Panc1 (cell line): ENCODE measurements at places on chromosomes 5 and 9. TPM values are rescaled to one million over a fixed set of nuclear protein-coding genes. Genes with fewer than 3 reads are reported as not detected.

Gene HOMER1
- 19.6 TPM for total RNA-seq

DNA sequence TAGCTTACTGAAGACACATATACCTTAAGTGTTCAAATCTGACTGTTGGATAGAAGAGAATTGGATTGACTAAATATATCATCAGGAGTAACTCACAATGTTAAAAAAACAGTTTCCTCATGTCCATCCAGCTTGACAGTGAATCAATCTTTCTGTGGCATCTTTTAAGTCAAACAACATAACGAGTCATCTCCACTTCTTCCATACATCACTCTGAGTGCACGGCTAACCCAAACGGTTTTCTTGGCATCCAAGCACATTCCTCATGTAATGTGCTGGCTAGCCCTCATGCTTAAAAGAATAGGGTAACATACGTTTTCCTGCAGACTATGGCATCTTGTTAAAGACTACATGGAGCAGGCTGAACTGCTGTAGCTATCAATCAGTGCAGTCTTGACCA is 291.5 kb upstream of the TRPC7 start:
- no peak for DNase-seq

GRCh38 chr9:91736311-91736710 is 213.7 kb downstream of the ROR2 start:
- DNase-seq: no peak

- DNase-seq: no peak
These were observed 7.0 kb upstream of the MVB12B start for GRCh38 chr9:126319671-126320070.

- no peak for DNase-seq
These were observed 6.0 kb upstream of the NIPBL start for GRCh38 chr5:36870399-36871040.

DNA sequence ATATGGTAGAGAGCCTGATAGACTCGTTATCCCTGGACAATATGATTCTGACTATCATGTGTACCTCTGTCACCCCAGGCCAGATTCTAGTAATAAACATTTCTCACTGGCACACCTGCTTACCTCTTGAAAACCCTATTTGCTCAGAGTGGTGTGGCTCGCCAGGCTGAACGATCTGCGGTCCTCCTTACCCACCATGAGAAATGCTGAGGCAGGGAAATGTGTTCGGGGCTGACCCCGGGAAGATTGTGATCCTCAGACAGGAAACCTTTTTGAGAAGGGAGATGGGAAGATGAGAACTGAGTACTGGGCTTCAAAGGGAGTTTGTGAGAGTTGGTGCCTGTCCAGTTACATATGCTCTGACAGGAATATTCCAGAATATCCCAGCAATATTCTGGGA is 10.7 kb upstream of the PRXL2C start:
- DNase-seq: no peak

DNA sequence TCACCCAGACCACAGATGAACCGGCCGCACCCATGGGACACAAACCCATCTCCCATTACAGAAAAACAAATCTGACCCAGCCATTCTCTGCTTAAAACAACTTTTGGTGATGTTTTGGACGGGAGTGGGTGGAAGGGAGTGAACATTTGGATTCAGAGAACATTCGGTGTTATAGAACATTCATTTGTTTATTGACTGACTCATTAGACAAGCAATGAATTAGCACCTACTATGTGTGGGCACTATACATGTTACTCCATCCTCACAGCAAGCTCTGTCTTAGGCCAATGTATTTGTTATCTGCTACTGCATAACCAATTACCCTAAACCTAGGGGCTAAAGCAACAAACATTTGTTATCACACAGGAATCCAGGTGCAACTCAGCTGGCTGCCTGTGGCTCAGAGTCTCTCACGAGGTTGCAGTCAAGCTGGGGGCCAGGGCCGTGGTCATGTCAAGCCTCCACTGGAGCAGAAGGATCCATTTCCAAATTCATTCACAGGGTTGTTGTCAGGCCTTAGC is 5.1 kb upstream of the ERGIC1 start:
- DNase-seq: no peak

GRCh38 chr9:2271426-2271825 is 256.3 kb downstream of the SMARCA2 start:
- DNase-seq: no peak

- no peak for DNase-seq
These were observed 10.7 kb upstream of the AGPAT2 start for GRCh38 chr9:136697821-136698526.

DNA sequence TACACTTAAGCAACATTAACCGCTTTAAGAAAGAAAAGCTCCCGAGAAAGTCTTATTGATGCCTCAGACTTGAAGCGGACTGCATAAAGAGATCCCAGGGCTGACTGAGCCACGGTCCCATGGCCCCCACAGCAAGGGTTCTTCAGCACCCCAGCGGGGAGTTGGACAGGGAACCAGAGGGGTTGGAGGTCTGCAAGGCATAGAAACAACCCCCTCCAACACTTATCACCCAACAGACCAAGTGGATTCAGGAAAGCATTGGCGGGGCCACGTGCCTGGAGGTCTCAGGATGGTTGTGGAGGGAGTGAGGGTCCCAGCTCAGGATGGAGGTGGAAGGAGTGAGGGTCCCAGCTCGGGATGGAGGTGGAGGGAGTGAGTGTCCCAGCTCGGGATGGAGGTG is 143.7 kb upstream of the IRX2 start:
- no peak for DNase-seq

DNA sequence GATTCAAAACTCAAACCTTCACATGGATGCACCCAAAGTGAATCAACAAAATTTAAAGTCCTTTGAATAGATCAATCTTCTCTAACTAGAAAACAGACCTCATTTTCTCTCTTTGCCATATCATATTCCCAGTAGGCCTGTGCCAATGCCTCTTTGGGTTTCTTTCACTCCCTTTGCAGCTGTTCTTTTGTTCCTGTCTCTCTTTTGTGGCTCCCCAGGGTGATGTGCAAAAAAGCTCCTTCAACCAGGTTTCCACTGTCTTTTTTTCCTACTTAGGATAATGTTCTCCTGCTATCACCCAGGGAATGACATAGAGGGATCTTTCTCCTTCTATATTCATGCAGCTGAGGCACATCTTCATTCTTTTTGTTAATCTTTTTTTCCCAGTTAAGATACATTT is 54.6 kb downstream of the MARCHF3 start:
- DNase-seq: no peak

DNA sequence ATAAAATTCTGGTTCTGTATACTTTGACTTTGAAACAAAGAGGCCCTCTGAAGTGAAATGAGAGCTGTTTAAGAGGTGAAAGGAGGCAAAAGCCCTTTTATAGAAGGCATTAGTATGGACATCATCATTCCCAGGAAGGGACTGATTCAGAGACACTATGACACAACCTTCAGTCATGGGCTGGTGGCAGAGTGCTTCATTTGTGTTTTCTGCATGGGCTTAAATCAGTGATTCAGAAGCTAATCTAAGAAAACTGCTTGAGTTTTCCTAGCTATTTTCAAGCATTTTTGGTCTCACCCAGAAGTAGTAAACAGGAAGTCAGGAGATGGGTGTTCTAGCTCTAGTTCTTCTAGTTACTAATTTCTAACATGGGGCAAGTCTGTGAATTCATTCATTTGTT is 288.9 kb downstream of the TRPM3 start:
- DNase-seq: no peak
